ENCODE measurements at places on chromosomes 3 and 15. TPM values are rescaled to one million over a fixed set of nuclear protein-coding genes. Genes with fewer than 3 reads are reported as not detected.

GRCh38 chr3:192655040-192655439 is 72.3 kb downstream of the FGF12 start:
- DNase-seq, result no peak

ARPC4 gene
- 190 TPM for total RNA-seq

DNA sequence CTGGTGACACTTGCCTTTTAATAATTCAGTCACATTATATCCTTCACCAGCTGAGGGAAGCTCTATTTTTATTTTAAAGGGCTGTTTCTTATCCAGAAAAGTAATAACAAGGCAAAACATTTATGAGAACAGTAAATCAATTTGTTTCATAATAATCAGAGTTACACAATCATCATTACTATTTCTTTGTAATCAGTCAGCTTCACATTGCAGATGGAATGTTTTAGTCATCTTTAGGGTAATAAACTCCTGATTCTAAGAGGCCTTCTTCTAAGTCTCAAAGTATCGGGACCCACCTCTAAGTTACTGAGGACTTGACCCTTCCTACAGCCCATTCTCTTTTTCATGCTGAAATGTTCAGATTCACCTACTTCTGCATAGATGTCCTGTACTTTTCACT is 298.3 kb upstream of the TGFBR2 start:
- no peak for DNase-seq

CMTM8 gene
- 4.6 TPM for total RNA-seq

DNA sequence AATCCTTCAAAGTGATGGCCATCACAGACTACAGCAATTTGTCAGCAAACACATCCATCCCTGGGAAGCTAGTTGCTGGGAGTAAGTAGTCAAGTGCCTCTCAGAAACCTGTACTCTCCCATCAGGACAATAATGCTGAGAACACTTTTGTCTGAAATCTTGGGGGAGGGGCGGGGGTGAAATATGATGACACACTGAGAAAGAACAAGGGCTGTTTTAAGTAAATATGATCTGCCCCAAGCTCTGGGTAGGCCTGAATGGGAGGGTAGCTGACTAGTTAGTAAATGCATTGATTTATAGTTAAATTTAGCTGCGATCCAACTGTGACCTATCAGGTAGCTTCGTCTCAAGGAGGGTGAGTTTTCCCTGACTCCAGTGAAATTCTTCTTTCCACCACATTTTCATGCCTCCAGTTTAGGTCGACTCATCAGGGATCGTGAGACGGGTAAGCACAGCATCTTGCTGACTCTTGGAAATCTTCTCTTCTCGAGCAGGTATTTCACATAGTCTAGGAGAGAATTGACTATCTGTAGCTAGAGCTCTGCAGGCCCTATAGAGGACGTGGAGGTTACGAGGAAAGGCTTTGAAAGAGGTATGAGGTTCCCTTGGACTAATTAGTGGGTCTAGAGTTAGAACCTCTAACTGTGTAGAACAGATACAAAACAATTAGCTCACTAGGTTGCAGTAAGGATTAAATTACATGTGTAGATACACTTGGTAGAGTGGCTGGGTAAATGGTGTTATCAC is 213.4 kb upstream of the SLC2A2 start:
- DNase-seq, result no peak

DNA sequence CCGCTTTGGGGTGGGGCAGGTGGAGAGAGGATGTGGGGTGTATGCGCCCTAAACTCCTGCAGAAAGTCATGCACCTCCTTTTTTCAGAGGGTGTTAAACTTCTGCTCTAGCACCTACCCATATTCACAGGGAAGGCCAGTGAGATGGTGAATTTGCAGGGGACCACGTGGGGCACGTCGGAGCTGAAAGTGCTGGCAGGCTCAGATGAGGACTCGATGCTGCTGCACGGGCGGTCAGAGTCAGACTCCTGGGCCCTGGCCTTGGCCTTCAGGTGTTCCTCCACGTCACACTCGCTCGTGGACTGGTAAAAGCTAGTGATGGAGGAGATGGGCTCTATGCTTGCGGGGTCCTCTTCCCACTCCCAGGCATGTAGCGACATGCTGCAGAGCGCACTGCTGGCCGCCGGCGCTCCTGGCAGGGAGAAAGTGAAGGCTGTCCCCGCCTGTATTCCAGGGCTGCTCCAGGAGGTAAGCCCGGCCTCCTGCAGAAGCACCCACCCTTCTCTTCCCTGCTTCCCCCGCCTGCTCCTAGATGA is 883 bp downstream of the CFAP92 start:
- no peak for DNase-seq

- no peak for DNase-seq
Observed at GRCh38 chr3:29194139-29194538, 86.7 kb upstream of the RBMS3 start.

IMPG2 gene
- total RNA-seq, result under 0.01 TPM

GRCh38 chr15:68679161-68679560 is 100.4 kb downstream of the CORO2B start:
- DNase-seq, result no peak

GRCh38 chr3:102235679-102236078 is 199.1 kb upstream of the ZPLD1 start:
- peak; percentile 54 for DNase-seq

- DNase-seq, result peak; percentile 14
Observed at GRCh38 chr3:151067158-151067557, 18.3 kb upstream of the MED12L start.

CASR gene
- total RNA-seq, result not detected

- peak; percentile 62 for DNase-seq
Observed at GRCh38 chr15:34795267-34796081, at the start of gene ACTC1. Gene ACTC1 (minus strand): TSS chr15:34795549. CDS start chr15:34794808, 741 bp downstream.

DNA sequence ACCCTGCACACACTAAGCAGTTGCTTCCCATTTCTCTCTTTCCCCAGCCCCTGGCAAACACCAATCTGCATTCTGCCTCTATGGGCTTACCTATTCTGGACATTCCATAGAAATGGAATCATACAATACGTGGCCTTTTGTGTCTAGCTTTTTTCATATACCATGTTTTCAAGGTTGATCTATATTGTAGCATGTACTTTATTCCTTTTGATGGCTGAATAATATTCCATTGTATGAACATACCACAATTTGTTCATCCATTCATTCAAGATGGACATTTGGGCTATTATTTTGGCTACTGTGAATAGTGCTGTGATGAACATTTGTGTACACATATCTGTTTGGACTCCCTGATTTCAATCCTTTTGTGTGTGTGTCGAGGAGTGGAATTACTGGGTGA is 18.1 kb upstream of the ADAMTS9 start:
- no peak for DNase-seq

- DNase-seq, result peak; percentile 14
Observed at GRCh38 chr3:63910891-63911290, 1.3 kb downstream of the SCAANT1 start.

DNA sequence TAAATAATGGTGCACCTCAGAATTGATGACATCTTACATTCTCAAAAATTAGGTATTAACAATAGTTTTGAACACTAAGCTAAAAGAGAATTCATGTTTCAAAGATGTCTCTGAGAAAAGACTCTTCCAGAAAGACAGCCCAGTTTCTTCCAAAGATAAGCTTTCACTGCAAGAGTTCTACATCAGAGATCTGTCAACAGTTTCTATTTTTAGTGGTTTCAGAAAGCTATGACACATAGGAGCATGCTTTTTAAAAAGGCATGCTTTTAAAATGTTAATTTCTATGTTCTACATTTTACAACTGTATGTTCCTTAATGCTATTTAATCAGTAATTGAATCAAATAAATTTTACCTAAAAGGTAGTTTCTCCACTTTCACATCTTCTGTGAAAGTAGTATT is 88.2 kb downstream of the PLOD2 start:
- peak; percentile 31 for DNase-seq

MYRIP gene
- not detected for total RNA-seq

GRCh38 chr15:71458089-71458660 is 342.9 kb downstream of the THSD4 start:
- no peak for DNase-seq

DNA sequence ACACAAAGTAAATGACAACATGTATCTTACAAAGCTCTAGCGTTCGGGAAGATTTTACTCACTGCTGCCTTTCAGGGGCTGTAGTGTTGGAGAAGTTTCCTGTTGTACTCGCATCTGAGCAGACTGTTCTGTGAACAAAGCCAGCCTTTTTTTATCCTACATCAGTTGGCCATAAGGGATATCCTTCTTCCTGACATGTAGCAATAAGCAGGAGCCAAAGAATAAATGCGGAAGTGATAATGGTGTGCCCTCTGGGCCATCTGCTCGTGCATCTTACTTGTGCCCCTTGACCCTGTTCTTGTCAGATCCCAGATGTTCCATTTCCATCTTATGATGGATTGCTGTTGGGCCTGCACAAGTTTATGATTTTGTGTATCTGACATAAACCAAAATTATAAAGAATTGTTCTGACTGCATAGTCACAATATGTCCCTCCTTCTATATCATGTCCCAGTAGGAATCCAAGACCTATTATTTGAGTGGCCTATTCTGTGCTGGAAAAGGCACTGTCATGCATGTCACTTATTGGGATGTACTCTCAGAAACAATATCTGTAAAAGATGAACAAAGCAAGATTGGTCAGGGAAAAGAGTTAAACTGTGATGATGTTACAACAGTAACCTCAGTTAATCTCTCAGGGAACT is 631.3 kb downstream of the NSUN3 start:
- no peak for DNase-seq

GRCh38 chr3:116863822-116864589 is 154.4 kb downstream of the TUSC7 start:
- peak; percentile 18 for DNase-seq

DNA sequence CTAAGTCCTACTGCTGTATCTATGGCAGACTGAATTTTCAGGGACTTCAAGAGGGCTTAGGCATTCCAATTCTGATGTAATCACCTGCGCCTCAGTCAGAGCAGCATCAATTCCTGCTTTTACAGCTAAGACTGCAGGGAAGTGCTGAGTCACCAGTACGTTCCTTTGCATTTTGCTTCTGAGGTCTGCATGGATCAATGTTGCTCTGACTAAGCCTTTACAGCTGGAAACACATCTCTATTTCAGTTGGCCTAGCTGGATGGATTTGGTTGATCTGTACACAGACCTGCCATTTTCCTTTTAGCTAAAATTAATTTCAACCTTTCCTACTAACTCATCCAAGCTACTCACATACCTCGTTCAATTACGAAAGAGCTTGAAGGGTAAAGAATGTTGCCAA is 51.3 kb downstream of the ETV5 start:
- DNase-seq, result peak; percentile 11

STARD5 gene
- total RNA-seq, result 0.71 TPM

DPPA2 gene
- total RNA-seq, result not detected

PLAAT1 gene
- 4.8 TPM for total RNA-seq

DNA sequence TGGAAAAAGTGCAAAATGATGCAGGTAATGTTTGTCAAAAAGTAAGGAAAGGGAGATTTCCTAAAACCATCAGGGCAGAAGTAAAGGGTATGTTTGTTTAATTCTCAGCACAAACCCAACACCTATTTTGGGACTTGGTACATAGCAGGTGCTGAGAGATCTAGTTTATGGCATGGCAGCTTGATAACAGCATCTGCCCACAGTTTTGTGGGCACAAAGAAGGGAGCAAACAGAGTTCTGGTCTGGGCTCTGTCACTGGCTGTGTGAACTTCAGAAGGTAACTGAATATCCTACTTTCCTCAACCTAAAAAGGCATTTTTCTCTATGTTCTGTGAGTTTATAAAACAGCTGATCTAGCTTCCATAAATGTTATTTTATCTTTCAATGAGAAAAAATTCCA is 141.6 kb downstream of the PLCH1 start:
- DNase-seq, result no peak

DNA sequence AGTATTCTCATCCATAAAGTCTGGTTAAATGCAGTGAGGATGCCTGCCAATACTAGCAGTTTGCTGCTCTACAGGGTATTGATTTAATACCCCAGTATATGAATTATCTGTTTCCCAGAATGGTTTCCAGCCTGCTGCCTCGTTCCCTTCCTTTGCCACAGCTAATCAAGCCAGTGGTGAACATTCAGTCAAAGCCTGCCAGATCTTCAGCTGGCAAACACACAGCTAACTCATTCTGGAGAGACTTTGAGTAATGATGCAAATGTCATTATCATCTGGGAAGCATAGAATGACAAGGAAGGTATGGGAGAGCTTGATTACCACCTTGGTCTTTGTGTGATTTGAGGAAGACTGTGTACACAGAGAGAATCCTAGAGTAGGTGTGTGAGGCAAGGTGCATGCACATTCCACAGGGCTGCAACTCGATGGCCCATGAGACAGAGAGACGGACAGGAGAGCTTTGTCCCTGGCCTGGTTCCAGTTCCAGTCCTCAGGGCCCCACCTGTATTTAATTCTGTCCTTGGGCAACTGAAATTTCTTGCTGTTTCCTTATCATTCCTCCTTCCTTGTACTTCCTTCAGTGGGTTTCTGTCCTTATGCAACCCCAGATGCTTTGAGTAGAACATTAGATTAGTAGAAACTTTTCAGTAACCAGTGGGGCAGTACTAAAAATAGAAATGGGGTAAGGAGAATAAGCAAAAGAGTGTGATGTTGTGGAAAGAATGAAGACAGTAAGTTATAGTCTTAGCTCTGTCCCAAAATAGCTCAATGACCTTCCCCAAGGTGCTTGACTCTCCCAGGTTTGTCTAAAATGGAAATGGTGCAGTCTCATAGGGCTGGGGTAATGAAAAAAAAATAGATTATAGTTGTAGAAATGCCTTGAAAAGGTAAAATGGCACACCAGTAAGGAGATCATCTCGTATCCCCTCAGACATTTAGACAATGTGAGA is 72.5 kb downstream of the MITF start:
- DNase-seq, result no peak

SLC27A2 gene
- total RNA-seq, result 43.0 TPM

DNA sequence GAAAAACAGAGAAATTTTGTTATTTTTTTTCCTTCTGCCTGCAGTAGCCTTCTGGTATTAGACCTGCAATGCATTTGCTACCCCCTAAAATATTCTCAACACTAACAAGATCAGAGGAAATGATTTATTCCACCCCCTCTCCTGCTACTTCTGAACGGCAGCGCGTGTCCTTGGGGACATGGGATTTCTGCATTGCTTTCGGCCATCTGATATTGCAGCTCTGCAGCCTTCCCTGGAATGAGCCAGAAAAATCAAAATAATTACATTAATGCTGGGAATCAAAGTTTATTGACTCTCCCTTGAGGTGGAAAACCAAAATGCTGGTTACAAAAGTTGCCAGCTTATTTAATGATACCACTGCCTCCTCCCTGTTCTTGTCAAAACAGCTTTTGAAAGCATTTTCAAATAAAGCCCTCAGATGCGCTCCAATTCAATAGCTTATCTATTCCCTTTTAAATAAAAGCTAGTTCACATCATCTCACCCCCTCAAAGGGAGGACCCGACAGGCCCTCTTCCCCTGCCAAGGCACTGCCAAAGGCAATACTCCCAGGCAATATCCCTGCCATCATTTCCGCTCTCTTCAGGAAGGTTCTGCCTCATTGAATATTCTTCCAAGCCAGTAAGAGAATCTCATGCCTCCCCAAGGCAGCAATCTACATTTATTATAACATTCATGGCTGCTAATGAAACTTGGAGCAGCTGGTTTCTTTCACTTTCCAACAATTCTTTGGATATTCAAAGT is 96.6 kb downstream of the FHIT start:
- DNase-seq, result no peak

GRCh38 chr15:72787526-72787925 is 4.0 kb upstream of the ADPGK start:
- no peak for DNase-seq

- DNase-seq, result no peak
Observed at GRCh38 chr3:127492426-127492825, 98.1 kb downstream of the TPRA1 start.

Data from M059J (cell line).